ENCODE measurements at places on chromosomes 3 and 15.

DNA sequence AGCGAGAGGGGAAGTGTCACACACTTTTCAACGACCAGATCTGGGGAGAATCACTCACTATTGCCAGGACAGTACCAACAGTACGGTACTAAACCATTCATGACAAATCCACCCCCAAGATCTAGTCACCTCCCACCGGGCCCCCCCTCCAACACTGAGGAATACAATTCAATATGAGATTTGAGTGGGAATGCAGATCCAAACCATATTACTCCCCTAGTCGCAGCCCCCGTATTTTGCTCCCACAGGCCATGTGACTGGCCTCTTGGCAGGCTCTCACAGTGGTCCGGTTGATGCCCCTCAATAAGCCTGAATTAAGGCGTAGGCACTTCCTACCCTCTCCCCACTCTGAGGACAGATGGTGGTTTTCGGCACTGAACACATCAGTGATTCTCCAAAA lies 45.4 kb upstream of the PYDC2 start:
- DNase-seq, result no peak

GRCh38 chr3:125331243-125331642 lies 43.9 kb downstream of the ZNF148 start:
- no peak for DNase-seq

- no peak for DNase-seq
Observed at GRCh38 chr3:151356794-151357462, 27.6 kb upstream of the P2RY13 start.

- no peak for DNase-seq
Observed at GRCh38 chr15:47688573-47689086, 28.7 kb upstream of the SEMA6D start.

DNA sequence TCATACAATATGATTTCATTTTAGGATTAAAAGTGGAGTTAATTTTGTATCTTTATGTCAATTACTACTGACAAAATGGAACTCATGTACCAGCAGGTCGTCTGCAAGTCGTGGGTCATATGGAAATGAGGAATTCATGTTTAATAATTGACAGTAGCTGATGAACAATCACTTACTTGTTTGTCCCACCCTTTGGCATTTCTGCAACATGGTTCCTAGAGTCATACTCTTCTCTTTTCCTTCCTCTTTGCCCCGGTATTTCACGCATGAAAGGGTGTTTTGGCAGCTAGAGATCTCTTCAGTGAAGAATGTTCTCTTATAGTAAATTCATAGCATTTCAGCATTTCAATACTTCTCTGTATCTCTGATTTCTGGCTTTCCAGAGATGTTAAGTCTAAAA lies 133.3 kb upstream of the SLC24A5 start:
- no peak for DNase-seq

DNA sequence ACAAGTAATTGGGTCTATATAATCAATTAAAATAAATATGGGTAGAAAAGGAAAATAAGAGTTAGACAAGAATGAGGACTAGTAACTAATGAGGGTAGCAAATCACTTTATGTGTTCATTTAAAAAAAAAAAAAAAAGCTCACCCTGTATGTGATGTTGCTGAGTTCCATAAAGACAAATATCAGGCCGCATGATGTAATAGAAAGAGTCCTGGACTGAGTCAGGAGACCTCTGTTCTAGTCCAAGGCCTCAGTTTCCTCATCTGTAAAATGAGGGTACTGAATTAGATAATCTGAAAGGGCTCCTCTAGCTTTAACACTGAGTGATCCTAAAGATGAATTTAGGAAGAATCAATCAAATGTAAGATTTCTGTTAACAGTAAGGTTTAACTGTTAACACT lies 117.6 kb downstream of the TBL1XR1 start:
- DNase-seq, result no peak

GRCh38 chr3:7574435-7574834 lies 713.5 kb downstream of the GRM7 start:
- DNase-seq, result no peak

- no peak for DNase-seq
Observed at GRCh38 chr3:171643681-171644080, 166.6 kb downstream of the PLD1 start.

DNA sequence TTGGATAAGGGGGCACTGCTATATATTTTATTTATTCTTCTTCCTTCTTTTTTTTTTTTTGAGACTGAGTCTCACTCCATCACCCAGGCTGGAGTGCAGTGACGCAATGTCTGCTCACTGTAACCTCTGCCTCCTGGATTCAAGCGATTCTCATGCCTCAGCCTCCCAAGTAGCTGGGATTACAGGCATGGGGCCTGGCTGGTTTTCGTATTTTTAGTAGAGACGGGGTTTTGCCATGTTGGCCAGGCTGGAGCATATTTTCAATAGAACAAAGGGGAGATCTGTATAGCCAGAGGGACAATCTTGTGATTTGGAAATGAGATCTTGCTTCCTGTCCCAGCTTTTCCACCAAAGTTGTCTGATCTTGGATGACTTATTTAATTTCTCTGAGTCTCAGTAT lies 133.1 kb upstream of the ABHD17C start:
- DNase-seq, result no peak

DNA sequence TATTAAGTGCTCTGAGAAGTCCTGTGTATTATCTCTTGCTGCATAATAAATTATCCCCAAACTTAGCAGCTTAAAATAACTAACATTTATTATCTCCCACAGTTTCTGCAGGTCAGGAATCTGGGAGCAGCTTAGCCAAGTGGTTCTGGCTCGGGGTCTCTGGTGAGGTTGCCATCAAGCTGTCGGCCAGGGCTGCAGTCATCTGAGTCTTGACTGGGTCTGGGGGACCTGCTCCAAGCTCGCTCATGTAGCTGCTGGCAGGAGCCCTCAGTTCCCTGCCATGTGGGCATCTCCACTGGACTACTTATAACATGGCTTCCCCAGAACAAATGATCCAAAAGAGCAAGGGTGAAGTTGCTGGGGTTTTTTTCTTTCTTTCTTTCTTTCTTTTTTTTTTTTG lies 80.7 kb downstream of the SMAD6 start:
- no peak for DNase-seq

DNA sequence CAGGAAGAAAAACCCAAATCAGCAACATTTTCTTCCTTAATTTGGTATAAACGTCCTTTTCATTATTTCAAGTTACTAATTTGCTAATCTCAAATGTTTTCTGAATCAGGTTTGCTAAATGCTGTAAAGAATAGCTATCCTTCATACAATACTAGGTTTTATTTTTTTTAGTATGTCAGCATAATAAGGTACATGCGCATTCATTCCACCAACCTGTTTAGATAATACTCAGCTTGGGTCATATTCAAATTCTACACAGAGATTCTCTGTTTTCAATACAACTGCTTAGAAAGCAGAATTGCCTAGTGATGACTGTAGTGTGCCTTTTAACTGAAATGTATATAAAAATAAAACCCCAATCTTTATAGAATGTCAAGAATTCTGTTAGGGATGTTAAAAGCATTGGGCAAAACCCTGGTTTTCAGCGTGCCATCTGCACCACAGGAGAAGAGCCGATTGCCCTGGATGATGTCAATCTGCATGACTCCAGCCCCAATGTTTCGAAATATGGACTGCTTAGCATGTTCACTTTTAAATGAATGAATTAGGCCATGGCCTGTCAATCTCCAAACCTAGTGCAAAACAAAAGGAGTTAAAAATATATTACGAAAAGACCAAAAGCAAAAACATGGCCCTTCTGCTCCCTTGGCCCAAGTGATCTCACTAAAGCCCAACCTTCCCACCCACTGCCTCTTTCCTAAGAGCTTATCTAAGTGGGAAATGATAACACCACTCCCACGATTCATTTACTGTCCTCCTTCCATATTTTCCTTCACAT lies 107.4 kb downstream of the GLDN start:
- DNase-seq, result no peak

- DNase-seq, result peak; percentile 57
Observed at GRCh38 chr3:177538750-177539730, 341.8 kb upstream of the TBL1XR1 start.

GRCh38 chr3:42489116-42489936 lies 13.1 kb upstream of the VIPR1 start:
- DNase-seq, result no peak

- DNase-seq, result no peak
Observed at GRCh38 chr3:100299016-100299415, 35.5 kb upstream of the NIT2 start.

DNA sequence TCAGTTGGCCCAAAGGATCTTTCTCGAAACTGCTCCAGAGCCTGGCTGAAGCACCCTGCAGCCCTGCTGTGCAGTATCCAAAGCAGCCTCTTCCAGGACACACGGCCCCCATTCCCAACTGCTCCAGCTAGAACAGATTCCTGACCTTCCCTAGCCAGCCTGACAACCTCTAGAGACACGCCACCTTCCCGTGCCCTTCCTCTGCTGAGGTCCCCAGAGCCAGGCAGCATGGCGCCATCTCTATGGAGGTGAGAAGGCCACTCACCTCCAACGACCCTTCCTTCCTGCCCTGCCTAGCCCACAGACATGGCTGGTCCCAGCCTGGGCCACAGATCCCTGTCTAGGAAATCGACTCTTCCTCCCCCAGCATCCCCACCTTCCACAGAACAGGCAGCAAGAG lies 3.1 kb downstream of the KIF7 start:
- DNase-seq, result no peak

DNA sequence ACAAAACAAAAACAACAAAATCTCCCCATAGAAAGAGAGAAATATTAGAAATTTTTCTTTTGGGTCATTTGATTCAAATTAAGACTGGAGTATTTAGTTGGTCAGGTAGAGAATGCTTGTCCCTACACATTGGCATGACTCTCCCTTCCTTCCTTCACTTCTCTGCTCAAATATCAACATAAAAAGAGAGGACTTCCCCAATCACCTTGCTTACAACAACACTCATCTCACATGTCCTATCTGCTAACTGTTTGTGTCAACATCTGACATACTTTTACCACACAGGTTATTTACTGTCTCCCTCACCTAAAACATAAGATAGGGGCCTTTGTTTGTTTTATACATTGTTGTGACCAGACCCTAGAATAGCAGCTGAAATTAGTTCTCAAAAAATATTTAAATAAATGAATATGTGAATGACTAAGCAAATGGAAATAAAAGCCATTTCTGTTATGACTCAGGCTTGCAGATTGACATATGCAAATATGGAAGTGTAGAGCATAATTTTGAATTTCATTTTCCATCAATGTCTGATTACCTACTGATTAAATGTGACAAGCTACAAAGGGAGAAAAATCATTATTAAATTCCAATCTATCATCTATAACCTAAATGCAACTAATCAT lies 304.8 kb downstream of the CTNNB1 start:
- no peak for DNase-seq

DNA sequence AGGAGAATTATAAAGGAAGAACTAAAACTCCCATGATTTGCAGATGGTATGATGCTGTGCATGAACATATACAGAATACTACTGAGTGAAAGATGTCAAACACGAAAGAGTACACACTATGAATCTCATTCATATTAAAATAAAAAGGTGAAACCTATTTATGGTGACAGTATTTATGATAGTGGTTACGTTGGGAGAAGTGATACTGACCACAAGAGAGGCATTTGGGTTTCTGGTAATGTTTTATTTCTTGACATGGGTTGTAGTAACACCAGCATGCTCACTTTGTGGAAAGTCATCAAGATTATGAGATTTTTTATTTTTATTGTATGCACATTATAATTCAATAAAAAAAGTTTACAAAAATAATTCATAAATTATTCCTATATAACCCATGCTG lies 324.0 kb downstream of the GAP43 start:
- DNase-seq, result peak; percentile 18

- DNase-seq, result no peak
Observed at GRCh38 chr3:181570472-181570871, 141.3 kb upstream of the SOX2 start.

DNA sequence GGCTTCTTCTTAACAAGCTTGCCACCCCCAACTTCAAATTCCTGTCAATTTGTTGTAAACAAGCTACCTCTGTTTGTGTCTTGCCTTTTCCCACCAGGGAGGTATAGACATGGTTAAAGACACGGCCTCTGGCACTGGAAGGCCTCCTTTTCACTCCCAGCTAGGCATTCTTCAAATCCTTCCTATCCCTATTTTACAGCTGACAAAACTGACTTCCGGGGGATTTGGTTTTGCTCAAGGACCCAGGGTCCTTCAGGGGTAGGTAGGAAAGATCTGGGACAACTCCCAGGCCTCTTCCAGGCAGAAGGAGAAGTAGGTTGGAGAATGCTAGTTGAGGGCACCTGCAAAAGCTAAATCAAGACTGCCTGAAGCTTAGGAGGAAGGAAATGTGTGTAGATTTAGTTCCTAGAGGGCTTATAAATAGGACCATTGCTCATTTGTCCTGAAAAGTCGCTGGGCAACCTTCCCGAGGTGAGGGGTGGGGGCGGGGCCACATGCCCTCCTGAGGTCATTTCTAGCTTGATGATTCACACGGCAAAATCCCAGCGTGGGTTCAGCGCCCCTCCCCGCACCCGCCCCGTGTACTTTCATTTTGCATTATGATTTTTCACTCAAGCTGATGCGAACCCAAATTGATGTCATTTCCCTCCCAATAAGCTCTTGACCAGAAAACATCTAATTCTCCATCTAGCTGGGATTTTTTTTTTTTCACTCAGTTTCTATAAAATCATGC lies 365.5 kb downstream of the SHQ1 start:
- peak; percentile 82 for DNase-seq

- DNase-seq, result no peak
Observed at GRCh38 chr3:136658946-136659682, 93.1 kb downstream of the STAG1 start.

DNA sequence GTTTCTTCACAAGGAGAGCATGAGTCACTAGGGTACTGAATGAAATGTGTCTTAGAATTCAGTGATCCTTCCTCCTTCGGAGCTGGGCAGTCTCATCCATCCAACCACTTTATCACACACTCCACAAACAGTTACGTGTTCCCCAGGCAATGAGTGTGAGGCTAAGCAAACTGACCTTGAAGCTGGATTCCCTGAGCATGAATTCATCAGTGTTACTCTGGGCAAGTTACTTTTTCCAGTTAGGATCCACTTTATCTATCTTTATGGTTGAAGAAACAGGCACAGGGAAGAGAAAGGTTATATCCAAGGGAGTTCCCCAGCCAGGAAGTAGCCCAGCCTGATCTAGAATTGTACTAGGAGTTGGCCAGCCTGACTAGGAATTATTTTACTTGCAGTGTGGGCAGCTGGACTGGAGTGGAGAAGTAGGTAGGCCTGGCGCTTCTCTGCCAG lies 17.1 kb upstream of the GCNT3 start:
- no peak for DNase-seq

- no peak for DNase-seq
Observed at GRCh38 chr3:64443546-64444381, 218.5 kb upstream of the PRICKLE2 start.

- peak; percentile 78 for DNase-seq
Observed at GRCh38 chr15:70100474-70101341, 3.0 kb upstream of the TLE3 start.

- peak; percentile 66 for DNase-seq
Observed at GRCh38 chr15:60795889-60796288, 316.9 kb upstream of the ICE2 start.

DNA sequence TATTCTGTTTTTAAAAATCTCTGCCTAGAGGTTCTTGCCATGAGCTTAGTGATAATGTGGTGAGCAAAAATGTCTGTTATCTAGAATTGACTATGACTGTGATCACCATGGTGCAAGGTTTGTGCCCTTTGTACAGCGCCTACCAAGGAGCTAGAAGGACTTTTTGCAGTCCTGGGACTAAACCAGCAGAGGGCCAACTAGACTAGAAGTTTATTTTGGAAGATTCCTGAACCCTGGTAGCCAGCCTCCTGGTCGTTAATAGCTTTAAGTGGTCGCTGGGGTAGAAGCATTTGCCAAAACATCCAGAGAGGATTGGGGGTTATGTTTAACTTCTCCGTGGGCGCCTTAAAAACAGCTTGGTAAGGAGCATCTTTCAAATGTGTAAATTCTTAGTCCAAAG lies 7.8 kb downstream of the SCG5 start:
- no peak for DNase-seq
